ENCODE measurements at places on chromosomes 13 and 19.

GRCh38 chr19:18280247-18281081 lies 958 bp downstream of the JUND start:
- DNase-seq: peak; percentile 71

DNA sequence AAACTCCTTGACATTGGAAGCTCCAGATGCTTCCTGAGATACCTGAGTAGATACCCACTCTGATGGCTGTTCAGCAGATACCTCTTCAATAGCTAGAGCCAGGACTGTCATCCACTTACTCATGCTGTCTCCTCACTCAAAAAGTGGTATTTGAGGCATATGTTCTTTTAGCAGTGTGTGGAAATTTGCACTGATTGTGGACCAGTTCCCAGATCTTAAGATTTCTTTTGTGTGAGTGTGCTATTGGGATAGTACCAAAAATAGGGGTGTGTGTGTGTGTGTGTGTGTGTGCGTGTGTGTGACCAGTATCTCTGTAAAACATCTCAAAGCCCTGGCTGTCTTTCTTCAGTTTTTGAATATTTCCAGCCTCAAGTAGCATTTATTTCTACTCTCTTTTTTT lies 108.3 kb downstream of the SLITRK5 start:
- no peak for DNase-seq

DNA sequence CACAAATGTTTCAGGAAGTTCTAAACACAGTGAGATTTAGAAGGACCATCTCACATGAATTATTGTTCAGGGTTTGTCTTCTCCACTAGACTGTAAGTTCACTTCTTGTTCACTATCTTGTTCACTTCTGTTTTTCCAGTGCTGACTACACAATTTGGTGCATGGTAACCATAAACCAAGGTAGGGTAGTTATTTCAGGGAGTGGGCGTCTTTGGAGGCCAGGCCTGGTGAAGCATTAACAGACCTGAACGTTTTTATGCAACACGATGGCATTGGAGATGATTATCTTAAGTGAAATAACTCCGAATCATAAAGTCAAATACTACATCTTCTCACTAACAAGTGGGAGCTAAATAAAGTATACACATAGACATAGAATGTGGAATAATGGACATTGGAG lies 14.4 kb upstream of the OXGR1 start:
- DNase-seq: no peak

GRCh38 chr19:46491975-46492682 lies 3.5 kb downstream of the PNMA8B start:
- DNase-seq: no peak

- DNase-seq: no peak
Observed at GRCh38 chr19:19860756-19861390, 4.8 kb upstream of the ZNF253 start.

DNA sequence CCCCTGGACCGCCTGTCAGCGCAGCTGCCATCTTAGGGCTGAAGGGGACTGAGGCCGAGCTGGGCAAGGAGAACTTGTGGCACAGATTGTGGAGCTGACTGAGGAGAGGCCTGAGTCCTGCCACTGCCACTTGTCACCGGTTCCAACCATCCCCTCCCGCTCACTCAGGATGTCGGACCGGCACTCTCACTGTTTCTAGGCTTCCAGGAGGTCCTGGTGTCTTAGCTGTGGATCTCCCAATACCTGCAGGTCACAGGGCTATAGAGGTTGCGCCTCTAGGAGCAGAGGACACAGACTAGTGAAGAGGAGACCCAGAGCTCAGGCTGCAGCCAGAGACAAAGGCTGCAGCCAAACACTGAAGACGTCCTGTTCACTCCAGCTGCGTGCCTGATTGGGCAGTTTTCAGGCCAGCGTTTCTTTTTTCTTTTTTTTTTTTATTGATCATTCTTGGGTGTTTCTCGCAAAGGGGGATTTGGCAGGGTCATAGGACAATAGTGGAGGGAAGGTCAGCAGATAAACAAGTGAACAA lies 15.3 kb upstream of the ZNF486 start:
- DNase-seq: no peak

DNA sequence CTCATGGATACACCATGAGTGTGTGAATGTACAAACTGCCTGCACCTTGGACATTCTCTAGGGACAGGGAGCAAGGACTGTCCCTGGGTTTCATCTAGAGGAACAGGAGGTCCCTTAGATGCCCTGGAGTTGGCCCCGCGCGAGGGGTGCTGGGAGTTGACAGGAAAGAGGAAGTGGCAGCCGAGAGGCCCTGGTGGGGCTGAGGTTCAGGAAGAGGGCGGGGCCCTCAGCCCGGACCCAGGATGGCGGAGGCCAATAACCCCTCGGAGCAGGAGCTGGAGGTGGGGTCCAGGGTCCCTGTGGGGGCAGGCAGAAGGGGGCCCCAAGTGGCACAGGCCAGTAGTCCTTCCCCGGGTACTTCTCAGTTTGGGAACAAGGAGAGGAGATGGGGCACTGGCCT lies 6.9 kb downstream of the PKN1 start:
- peak; percentile 53 for DNase-seq

DNA sequence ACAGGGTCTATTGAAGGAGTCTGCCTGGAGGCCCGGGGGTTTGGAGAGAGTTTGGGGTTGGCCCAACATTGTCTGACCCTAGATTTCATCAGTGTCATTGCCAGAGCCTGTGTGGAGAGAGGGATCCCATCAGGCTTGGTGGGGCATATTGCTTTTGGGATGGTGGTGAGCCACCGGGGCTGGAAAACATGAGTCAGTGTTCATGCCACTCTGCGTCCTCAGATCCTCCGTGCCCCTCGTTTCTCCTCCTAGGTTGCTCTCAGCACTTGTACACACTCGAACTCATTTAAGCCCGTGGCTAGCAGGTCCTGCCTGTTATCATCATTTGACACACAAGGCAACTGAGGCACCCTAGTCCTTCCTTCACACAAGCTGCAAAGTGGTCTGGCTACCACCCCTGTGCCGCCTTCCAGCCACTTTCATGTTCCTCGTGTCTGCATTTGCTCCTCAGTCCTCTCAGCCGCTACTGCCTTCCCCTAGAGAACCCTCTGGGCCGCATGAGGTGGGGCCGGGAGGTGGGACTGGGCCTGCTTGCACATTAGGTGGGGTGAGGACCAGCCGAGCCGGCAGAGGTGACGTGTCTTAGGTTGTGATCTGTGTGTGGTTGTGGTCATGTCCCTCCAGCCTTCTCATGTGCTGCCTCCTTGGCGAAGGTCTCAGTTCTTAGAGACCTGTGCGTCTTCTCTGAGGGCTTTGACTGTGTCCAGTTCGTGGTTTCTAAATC lies 3.6 kb downstream of the NACC1 start:
- no peak for DNase-seq

DNA sequence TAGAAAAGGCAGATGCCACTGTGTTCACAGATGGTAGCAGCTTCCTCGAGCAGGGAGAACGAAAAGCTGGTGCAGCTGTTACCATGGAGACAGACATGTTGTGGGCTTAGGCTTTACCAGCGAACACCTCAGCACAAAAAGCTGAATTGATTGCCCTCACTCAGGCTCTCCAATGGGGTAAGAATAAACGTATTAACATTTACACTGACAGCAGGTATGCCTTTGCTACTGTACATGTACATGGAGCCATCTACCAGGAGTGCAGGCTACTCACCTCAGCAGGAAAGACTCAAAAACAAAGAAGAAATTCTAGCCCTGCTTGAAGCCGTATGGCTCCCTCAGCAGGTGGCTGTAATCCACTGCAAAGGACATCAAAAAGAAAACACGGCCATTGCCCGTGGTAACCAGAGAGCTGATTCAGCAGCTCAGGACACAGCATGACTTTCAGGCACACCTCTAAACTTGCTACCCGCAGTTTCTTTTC lies 197.7 kb downstream of the ZNF737 start:
- no peak for DNase-seq

DNA sequence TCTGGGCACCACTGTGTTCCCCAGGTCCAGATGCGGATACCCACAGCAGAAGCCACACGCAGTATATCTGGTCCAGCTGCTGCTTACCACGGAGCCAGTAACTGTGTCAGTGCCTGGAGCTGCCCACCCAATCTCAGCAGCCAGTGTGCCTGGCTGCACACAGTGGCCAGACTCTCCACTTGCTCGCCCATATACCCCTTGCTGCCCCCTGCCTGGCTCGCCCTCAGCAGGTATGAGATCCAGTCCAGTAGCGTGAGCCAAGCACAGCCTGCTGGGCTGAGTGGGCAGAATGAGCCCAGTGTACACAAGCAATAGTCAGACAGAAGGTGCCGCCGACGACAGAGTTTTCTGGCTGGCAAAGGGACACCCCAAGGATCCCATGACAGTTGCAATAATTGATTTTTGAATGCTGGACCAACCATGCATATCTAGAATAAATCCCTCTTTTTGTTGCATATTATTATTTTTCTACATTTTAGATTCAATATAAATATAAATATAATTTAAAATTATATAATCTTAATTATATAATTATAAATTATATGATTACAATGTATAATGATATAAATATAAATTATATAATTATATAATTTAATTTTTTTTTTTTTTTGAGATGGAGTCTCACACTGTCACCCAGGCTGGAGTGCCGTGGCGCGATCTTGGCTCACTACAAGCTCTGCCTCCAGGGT lies 918.8 kb upstream of the MIR17HG start:
- peak; percentile 2 for DNase-seq

DNA sequence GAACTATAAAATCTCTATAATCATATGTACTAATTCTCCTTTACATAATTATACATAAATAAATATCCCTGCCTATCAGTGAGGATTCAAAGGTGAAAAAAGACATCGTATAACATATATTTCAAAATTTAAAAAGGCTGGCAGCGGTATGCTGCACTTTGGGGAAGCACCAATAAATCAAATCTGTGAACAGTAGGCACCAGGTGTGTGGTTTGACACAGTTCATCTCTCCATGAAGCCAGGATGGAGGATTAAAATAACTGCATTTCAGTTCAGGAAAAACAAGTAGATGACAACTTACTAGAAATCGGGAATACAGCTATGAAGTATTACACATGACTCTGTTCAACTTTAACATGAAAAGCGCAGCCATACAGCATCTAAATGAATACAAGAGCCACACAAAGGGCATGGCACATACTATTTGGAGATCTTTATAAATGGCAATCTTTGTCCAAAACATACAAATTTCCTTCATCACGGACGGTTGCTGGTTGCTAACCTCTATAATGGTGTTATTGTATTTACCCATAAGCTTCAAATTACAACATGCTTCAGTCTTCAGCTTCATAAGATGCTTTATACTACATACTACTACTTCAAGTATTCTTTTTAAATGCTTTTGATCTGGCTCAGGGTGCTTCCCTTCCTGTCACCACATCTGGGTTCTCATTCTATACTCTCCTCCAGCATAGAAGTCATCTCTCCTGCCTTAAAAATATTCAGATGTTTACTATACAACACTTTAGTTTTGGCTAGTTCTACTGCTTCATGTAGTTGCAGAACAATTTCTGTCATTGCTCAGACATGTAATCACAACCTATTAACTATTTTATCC lies 128.7 kb downstream of the KLF12 start:
- no peak for DNase-seq

- DNase-seq: no peak
Observed at GRCh38 chr13:31052478-31052877, 109.2 kb downstream of the HSPH1 start.

GRCh38 chr19:2044709-2045500 lies 6.1 kb downstream of the MKNK2 start:
- DNase-seq: no peak

All from activated gamma-delta T cell (primary cell).